ENCODE measurements at places on chromosomes 3 and 15.

DNA sequence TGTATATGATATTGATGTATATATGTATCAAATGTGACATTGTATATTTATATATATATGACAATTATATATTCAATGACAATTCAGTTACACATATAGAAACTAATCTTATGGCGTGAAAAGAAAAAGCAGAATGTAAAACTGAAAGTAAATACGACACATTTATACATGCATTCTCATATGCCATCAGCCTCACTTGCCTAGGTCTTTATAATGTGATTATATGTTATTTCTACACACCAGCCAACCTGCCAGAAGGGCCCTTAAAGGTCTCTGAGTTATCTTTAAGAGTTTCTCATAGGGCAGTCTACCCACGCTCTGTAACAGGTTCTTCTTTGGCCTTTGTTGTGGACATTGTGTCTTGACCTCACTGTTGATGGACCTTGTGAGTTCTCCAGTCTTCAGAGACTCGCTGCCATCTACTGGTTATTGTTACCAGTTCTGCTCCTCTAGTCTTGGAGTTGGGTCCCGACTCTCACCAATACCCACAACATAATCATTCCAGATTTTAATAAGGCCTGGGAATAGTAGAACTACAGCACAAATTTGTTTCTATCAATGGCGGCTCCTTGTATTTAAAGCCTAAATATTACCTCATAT, 371.5 kb upstream of the GOLIM4 start:
- no peak for DNase-seq

GRCh38 chr3:190158261-190158660, 37.6 kb upstream of the P3H2 start:
- no peak for DNase-seq

- no peak for DNase-seq
Observed at GRCh38 chr3:102378216-102378615, 56.6 kb upstream of the ZPLD1 start.

DNA sequence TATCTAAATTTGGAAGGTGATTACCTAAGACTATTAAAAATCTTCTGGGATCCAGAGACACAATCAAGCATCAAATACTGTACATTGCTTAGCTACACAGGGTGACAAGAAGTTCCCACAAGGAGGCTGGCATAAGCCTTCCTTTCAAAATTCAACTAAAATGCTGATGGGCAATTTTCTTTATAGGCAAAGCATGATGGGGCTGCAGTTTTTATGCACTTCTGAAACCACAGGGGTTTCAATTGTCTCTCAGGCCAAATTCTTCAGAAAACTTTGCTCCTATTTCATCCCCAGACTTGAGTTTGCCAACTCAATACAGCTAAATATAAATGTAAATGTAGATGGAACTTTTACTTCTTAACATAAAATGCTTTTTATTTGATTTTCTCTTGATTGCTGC, 241.6 kb downstream of the ZPLD1 start:
- DNase-seq: no peak

- no peak for DNase-seq
Observed at GRCh38 chr3:69855436-69856162, 116.3 kb downstream of the MITF start.
